ENCODE measurements at places on chromosomes 16 and 17.
A peak's percentile ranks its signal among the peaks of the same experiment; 100 is the strongest.

GRCh38 chr17:6439951-6440350, 4.3 kb upstream of the PIMREG start:
- no peak for DNase-seq

GRCh38 chr17:30332057-30332542, 1.8 kb downstream of the TMIGD1 start:
- peak; percentile 77 for DNase-seq

DNA sequence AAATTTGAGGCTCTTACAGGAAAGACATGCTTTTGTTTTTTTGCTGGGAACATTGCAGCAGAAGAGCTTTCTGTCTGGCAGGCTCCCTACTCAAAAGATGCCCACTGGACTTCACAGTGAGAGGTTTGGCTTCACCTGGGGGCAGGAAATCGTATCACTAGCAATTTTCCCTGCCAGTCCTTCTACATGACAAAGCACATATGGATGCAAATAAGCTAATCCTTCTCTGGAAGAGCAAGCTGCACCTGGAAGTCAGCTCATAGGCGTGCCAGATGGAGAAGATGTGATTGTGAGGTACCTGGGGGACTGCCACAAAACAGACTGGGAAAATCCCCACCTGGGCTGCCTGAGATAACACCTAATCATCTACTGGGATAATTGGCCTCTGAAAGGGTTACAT, 195.0 kb upstream of the CPHXL start:
- DNase-seq, result no peak

- no peak for DNase-seq
Observed at GRCh38 chr17:71361656-71362450, 759.0 kb upstream of the SOX9 start.

DNA sequence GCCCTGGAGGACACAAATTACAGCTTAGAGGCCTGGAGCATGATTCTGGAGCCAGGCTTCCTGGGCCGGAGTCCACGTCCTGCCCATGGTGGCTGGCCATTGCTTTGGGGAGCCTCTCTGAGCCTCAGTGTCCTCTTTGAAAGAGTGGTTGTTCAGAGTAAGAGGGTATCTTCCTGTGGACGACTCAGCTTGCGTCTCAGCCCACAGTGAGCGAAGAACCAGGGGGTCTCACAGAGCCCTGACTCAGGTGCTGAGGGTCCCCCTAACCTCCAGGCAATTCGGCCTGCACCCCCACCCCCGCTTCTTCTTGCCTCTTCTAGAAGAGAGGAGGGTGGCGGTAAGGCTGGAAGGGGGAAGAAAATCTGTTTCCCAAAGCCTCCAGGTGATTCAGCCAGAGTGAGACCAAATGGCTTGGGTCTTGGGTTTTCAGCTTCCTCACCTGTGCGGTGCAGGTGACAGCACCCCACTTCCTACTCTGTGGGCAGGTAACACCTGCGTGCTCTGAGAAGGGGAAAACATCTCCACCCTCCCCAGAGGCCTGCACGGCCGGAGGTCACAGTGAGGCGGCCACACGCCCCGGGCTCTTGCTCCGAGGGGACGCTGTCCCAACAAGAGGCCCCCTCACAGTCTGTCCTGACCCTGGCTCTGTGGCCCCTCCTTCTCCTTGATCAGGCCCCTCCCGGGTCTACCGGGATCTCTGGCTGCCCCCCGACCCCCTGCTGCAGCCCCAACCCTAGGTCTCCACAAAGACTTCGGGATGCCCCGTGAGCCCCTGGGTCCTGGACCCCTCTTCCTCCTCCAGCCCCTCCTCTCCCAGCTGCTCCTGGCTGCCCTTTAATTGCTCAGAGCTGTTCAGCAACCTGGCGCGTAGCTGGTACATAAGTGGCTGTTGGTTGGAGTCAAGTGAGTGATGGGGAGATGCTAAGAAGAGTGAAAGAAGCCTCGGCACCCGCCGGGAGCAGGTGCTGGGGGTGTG, 119.2 kb downstream of the METRNL start:
- DNase-seq, result no peak

DNA sequence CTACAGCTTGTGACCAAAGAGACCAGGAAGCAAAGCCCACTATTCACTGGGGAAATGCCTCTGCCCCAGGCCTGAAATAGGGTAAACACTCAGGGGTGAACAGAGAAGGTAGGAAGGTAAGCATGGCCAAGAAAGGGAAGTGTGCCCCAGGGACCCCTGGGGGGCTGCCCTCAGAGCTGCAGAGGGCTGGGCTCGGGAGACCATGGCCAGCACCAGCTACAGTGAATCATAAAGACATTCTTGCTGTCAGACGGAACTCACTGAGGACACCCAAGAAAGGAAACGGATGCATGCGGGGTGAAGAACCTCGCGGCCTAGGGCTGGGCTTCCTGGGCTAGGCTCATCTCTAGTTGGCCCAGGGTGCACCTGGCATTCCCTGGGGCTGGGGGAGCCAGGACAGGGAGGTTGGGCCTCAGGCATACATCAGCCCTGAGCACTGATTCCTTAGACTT, 9.6 kb downstream of the HIC1 start:
- DNase-seq, result no peak

DNA sequence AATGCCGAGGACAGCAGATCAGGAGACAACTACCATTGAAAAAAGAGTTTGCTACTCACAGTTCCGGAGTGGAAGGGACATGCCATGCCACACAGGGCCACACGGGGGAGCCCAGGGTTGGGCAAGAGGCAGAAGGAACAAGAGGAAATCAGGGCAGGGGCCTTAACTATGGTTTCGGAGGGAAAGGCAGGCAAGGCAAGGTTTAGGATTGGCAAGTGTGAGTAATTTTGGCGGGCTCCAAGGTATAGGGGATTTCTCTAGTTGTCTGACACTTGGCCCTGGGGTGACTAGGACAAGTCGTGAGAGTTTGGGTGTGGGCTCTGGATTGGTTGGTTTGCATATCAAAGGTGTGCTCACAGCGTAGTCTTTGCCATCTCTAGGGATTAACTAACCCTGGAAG, 27.0 kb upstream of the NTN1 start:
- DNase-seq, result peak; percentile 77

DNA sequence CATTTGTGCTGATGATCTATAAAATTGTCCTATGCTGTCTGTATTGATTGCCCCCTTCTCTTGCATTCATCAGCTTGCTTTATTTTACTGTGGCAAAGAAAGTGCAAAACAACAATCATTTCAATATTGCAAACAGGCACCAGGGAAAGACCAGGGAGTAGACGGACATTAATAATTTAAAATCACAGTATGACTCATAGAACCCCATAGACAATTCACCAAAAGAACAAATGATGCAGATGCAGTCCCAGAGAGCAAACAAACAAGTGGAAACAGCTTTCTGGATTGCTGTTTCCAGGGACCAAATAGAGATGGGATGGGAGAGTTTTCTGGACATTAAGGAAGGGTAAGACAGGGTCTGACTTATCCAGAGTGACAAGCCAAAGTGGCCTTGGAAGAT, 70.1 kb downstream of the ABCC12 start:
- no peak for DNase-seq

- no peak for DNase-seq
Observed at GRCh38 chr17:57982452-57983170, 5.4 kb downstream of the VEZF1 start.

DNA sequence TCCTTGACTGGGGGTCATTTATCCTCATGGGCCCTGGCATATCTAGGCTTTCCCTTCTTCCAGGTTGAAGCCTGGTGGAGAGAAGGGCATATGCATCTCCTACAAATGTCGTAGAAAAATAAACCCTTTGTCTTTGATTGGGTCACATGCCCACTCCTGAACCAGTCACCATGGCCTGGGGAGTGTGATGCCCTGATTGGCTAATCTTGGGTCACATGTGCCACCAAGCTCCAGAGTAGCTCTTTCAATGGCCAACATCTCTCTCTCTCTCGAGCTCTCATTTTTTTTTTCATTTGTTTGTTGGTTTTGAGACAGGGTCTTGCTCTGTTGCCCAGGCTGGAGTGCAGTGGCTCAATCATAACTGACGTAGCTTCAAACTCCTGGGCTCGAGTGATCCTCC, 5.6 kb upstream of the XPO6 start:
- DNase-seq, result no peak

- DNase-seq, result no peak
Observed at GRCh38 chr16:56190677-56191155, 573 bp upstream of the GNAO1 start.

DNA sequence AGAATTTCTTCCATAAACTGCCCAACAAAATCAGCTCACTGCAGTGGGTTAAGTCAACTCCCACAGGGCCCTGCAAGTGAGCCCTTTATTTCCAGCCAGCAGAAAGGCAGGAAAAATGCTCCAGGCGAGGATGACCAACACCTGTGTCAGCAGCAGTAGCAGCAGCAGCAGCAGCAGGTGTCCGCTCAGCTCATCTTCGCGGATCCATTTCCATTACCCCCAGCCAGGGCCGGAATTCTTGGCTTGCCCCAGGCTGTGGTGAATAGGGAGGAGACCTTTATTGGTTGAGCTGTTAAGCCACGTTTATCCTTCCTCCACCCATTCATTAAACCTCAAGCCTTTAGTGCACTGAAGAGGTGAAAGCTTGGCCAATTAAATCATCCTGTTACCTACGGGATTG, 46.2 kb downstream of the MARCHF10 start:
- DNase-seq, result no peak

DNA sequence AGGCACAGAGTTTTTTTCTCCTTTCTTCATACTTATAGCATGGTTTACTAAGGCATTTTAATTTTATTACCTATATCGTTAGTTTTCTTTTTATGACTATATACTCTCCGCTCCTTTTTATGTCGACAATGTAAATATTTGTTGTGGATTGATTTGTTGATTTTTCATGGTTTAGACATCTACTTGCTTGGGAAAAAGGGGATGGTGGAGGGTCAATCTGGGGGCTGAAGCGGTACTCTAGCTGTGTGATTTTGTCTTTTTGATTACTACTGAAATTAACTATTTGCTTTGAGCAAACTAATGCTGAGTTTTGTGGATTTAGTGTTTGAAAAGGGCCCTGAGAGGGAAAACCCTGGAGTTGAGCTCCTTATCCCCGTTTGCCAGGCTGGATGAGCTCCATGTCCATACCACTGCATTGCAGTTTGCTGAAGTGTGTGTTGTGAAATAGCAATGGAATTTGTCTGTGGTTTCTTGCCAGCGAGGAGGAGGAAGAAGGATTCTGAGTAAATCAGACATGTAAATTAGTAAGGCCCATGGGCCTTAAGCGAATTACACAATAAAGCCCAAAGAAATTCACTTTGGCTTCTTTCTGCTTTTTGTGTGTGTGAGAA, 72.0 kb downstream of the FTO start:
- no peak for DNase-seq

DNA sequence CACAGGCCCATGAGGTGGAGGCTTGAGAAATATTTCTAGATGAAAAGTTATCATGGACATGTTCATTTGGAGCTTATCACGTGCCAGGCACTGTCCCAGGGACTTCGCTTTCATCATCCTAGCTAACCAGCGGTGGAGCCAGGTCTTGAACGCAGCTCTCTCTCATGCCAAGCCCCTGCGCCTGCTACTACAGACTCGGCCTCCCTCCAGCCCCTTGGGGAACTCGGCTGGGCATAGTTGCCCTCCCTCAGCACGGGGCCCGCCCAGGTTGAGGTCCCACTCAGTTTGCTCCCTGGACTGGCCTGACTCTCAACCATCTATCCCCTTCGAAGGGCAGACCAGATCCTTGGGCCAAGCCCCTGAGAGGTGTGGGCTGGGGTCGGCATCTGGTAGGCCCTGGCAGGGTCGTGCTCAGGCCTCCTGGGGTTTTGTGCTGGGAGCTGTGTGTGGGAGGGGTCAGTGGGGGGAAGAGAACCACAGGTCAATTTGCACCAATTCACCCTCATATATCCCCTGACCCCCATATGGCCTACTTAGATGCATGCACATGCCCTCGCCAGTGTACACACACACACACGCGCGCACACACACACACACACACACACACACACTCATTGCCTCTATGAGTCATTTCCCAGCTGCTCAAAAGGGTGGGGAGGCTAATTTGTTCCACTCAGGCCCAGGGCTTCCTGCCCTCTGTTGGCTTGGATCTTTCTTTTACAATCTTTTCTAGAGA, 12.1 kb upstream of the SCN4A start:
- DNase-seq, result peak; percentile 82

GRCh38 chr17:76685366-76685765, 25.4 kb downstream of the MXRA7 start:
- DNase-seq, result no peak

- DNase-seq, result no peak
Observed at GRCh38 chr16:72125635-72126428, 32.2 kb downstream of the DHX38 start.

GRCh38 chr16:23029733-23030420, 119.4 kb downstream of the USP31 start:
- no peak for DNase-seq

- no peak for DNase-seq
Observed at GRCh38 chr17:66135896-66136295, 56.0 kb downstream of the CEP112 start.

DNA sequence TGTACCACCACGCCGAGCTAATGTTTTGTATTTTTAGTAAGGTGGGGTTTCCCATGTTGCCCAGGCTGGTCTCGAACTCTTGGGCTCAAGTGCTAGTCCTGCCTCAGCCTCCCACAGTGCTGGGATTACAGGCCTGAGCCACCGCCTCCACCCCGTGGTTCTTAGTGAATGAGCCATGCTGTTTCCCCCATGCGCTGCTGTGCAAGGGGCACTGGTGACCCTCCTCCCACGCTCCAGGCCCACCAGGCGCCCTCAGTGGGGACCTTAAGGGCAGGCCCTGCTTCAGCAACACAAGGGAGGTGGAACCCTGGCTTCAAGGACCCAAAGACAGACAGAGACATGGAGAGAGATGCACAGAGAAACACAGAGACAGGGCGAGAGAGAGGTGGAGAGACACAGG, 15.4 kb upstream of the NUDT16L1 start:
- no peak for DNase-seq

DNA sequence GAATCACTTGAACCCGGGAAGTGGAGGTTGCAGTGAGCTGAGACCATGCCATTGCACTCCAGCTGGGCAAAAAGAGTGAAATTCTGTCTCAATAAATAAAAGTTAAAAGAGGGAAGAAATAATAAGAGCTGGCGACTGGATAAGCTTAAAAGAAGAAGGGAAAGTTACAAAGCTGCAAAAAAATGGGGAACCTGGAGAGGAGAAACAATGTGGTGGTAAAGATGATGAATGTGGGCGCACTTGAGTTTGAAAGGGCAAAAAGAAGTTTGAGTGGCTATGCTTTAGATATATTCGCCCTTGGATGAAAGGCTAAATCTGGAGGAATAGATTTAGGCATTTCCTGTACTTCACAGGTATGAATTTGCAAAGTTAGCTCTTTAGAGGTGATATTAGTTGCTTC, 53.0 kb upstream of the YPEL2 start:
- DNase-seq, result no peak

GRCh38 chr17:62757500-62757951, 50.6 kb downstream of the MARCHF10 start:
- no peak for DNase-seq
